ENCODE measurements at places on chromosomes 7 and 10.

DNA sequence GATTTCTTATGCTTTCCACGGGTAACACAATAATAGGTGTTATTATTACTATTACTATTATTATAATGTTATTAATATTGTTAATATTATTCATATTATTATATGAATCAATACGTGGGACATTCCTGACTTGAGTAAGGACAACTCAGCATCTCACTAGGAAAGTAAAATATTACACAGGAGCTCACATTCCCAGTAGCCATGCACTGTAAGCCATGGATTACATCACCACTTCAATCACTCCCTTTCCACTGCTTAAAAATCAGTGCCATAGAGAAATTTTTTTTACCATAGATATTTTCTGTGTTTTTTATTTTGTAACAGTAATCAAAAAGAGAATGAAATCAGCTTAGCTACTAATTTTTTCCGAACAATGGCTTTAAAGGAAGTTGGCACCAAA lies 68.5 kb upstream of the DGKI start:
- H3K4me1 ChIP-seq, result no peaks in the 10 kb centered on the region
- no peak for DNase-seq
- peaks cover 29% of the 10 kb centered on the region for H3K36me3 ChIP-seq
- no peak overlapping the region for H3K4me3 ChIP-seq
- H3K27ac ChIP-seq, result no peak overlapping the region

DNA sequence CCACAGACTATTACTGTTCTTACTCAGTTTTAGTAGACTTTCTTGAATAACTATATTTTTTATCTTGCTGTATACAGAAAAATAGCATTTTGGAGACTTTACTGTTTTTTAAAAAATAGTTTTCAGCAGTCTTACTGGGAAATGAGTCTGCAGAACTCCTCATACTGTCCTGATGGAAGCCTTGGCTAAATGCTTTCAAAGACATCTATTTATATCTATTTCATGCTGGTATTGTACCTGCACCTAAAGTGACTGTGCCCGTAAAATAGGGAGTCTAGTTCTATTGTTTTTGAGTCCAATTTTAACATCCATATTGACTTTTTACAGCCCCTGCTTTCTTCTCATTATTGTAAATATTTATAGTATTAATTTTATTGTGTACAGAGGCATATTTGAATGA lies 288.6 kb upstream of the CDC14C start:
- no peaks in the 10 kb centered on the region for H3K27me3 ChIP-seq
- H3K27ac ChIP-seq, result no peak overlapping the region
- H3K4me1 ChIP-seq, result peaks cover 18% of the 10 kb centered on the region
- DNase-seq, result no peak

- H3K4me1 ChIP-seq, result no peaks in the 10 kb centered on the region
- DNase-seq, result no peak
- H3K27me3 ChIP-seq, result no peaks in the 10 kb centered on the region
- H3K36me3 ChIP-seq, result no peaks in the 10 kb centered on the region
- no peak overlapping the region for H3K4me3 ChIP-seq
Measured at GRCh38 chr7:135380351-135380750, 129.6 kb downstream of the CNOT4 start.

- H3K36me3 ChIP-seq, result no peaks in the 10 kb centered on the region
- no peak overlapping the region for H3K4me3 ChIP-seq
- no peak for DNase-seq
- no peaks in the 10 kb centered on the region for H3K27me3 ChIP-seq
- no peak overlapping the region for H3K27ac ChIP-seq
Measured at GRCh38 chr10:3570131-3570729, 214.8 kb downstream of the KLF6 start.

DNA sequence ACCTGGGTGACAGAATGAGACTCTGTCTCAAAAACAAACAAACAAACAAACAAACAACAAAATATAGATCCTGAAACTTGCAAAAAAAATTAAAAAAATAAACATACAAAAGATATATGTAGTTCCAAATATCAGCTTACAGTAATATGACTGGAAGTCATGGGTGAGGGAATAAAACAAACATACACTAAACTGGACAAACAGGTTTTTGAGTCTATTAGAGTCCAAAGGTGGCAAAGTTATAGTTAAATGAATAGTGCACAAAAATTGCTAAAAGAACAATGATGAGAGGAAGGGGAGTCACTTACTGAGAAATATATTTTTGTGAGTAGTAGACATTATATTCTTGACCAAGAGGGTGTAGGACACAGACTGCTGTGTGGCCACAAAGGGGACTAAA lies 16.7 kb upstream of the RSBN1L start:
- peaks cover 5% of the 10 kb centered on the region for H3K4me1 ChIP-seq
- peaks cover 19% of the 10 kb centered on the region for H3K36me3 ChIP-seq
- no peak for DNase-seq
- H3K27me3 ChIP-seq, result no peaks in the 10 kb centered on the region
- no peak overlapping the region for H3K4me3 ChIP-seq
- H3K27ac ChIP-seq, result no peak overlapping the region

GRCh38 chr10:80694930-80695329 lies 157.2 kb downstream of the SH2D4B start:
- no peaks in the 10 kb centered on the region for H3K27me3 ChIP-seq
- no peaks in the 10 kb centered on the region for H3K4me1 ChIP-seq
- no peaks in the 10 kb centered on the region for H3K36me3 ChIP-seq
- no peak for DNase-seq
- H3K27ac ChIP-seq, result no peak overlapping the region

DNA sequence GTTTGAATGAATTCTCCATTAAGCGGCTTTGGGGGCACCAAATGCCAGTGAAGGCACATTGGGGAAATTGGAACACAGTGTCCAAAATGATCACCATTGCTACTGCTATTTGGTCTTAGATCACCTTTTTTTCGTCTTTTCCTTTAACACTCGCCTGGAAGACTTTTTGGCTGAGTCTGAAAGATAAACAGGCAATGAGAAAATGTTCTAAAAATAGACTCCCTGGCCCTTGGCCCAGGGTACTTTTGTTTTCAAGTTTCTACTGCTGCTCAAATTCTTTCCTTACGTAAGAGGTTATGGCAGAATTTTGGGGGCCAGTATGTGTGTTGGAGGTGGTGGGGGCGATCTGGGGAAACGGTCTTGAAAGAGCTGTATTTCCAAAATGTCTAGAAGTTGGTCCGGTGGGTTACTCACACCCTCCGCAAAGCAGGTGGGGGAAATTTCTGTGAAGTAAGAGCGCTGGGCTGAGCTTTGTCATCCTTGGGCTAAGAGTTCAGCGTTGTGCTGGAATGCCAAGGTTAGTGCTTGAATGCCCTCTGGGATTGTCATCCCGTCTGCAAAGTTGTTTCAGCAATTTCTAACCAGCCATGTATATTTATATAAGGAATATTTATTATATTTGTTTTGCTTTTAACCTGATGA lies 1.3 kb upstream of the ITPRIP start:
- DNase-seq, result peak; percentile 70
- H3K4me1 ChIP-seq, result peaks cover 17% of the 10 kb centered on the region
- H3K4me3 ChIP-seq, result peak overlapping the region; percentile 87
- peaks cover 12% of the 10 kb centered on the region for H3K36me3 ChIP-seq
- no peaks in the 10 kb centered on the region for H3K27me3 ChIP-seq
- H3K27ac ChIP-seq, result peak overlapping the region; percentile 97

DNA sequence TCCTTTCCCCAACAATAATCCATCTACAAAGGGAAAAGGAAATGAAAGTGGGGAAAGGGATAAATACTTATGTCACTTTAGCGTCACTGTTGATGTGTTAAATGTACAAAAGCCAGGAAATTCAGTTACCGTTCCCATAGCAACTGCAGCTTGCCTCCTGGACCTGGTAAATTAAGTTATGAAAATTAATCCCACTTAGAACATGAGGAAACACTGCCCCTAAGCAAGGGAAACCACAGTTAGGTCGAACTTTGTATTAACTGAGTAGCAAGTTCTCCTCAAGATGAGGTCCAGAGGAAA lies 338.2 kb upstream of the AOAH start:
- no peak overlapping the region for H3K4me3 ChIP-seq
- H3K27me3 ChIP-seq, result no peaks in the 10 kb centered on the region
- no peak overlapping the region for H3K27ac ChIP-seq
- no peaks in the 10 kb centered on the region for H3K4me1 ChIP-seq

All from SJSA1 (cell line).